ENCODE measurements at places on chromosomes 1 and 21. TPM values are rescaled to one million over a fixed set of nuclear protein-coding genes. Genes with fewer than 3 reads are reported as not detected.

- no peak overlapping the region for H3K4me3 ChIP-seq
- no peak for DNase-seq
- no peaks in the 10 kb centered on the region for H3K4me1 ChIP-seq
- H3K36me3 ChIP-seq = no peaks in the 10 kb centered on the region
- no peaks in the 10 kb centered on the region for H3K27me3 ChIP-seq
Measured at GRCh38 chr1:64087768-64088167, 115.7 kb upstream of the UBE2U start.

DNA sequence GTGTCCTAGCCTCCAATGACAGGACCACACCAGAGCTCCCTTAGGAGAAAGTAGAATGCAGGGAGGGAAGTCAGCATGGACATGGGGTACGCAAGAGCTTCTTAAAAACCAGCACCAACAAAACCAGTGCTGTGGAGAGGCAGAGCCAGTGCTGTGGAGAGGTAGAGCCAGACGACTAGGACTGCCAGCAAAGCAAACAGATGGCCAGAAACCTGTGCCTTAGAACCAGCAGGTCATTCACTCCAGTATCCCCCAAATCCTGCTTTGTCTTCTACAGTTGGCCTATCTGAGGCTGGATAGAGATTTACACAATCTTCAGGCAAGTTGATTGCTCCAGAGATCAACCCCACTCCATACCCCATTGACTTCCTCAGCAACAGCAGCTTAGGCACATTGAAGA, 459.9 kb upstream of the CAMK1G start:
- H3K4me1 ChIP-seq = no peaks in the 10 kb centered on the region
- DNase-seq = no peak
- no peaks in the 10 kb centered on the region for H3K36me3 ChIP-seq
- H3K4me3 ChIP-seq = no peak overlapping the region
- no peak overlapping the region for H3K27ac ChIP-seq

DNA sequence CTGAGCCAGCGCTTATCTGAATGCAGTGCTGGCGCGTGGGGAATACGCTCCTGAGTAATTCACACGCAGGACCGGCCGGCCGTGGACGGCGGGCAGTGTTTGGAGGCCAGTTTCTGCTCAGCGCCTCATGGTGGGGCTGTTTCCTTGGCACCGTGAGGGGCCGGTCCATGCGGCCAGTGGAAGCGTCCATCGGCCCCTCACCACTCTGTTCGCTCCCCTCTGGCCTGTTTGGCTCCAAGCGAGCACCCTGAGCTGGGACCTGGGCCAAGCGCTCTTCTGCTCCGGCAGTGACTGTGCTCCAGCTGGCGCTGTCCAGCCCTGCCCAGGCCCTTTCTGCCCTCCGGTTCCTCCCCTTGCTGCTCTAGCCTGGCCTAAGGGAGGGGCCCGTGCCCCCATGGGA, 16.3 kb upstream of the PLCH2 start:
- H3K4me3 ChIP-seq = no peak overlapping the region
- DNase-seq = no peak
- H3K27me3 ChIP-seq = no peaks in the 10 kb centered on the region
- H3K4me1 ChIP-seq = no peaks in the 10 kb centered on the region
- H3K36me3 ChIP-seq = no peaks in the 10 kb centered on the region
- H3K27ac ChIP-seq = no peak overlapping the region

GRCh38 chr21:42012763-42013329, 2.7 kb upstream of the ZBTB21 start:
- no peak overlapping the region for H3K4me3 ChIP-seq
- DNase-seq = no peak
- no peak overlapping the region for H3K27ac ChIP-seq
- H3K36me3 ChIP-seq = no peaks in the 10 kb centered on the region
- peaks cover 6% of the 10 kb centered on the region for H3K4me1 ChIP-seq
- no peaks in the 10 kb centered on the region for H3K27me3 ChIP-seq

DNA sequence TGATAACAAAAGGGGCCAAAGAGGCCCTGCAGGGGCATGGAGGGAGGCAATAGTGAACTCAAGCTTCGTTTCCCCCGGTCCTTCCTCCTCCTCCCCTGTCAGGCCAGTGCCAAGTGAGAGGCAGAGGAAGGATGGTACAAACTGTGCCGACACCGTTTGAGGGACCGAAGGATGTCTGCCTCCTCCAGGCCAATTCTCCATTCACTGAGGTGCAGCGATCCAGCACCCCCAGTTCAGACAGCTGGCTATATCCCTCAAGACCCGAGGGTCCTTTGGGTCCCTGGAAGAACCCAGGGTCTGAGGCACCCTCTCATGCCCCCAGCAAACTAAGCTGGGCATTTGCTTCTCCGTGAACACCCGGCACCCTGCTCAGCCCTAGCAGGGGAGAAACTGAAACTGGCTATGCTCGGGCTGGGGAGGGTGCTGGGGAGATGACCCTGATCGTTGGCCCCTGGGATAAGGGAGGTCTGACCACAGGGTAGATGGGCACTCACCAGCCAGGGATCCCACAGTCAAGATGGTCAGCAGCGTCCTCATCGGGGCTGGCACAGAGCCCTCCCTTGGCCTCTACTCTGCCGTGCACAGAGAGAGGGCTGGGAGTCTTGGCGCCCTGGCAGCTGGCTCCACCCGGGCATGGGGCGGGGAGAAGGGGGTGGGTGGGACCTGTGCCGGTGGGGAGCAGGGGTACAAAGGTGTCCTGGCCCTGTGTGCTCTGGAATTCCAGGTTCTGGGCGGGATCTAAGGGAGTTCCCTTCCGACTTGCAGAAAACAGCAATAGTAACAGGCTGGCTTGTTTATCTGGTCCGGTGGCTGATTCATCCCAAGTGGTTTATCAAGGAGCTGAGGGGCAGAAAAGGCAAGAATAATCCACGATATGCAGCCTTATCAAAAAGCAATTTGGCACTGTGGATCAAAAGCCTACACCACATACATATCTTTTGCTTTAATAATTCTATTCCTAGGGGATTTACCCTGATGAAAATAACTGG, at the start of gene IL22RA1:
TSS of gene IL22RA1 (minus strand) at position 595 of the 989 bp plus-strand sequence. CDS start at position 537, 58 bp downstream.
- H3K27me3 ChIP-seq = no peaks in the 10 kb centered on the region
- peaks cover 5% of the 10 kb centered on the region for H3K4me1 ChIP-seq
- H3K4me3 ChIP-seq = peak within 1 kb of the TSS; percentile 47
- peak; percentile 89 for DNase-seq
- peak within 1 kb of the TSS; percentile 78 for H3K27ac ChIP-seq

DNA sequence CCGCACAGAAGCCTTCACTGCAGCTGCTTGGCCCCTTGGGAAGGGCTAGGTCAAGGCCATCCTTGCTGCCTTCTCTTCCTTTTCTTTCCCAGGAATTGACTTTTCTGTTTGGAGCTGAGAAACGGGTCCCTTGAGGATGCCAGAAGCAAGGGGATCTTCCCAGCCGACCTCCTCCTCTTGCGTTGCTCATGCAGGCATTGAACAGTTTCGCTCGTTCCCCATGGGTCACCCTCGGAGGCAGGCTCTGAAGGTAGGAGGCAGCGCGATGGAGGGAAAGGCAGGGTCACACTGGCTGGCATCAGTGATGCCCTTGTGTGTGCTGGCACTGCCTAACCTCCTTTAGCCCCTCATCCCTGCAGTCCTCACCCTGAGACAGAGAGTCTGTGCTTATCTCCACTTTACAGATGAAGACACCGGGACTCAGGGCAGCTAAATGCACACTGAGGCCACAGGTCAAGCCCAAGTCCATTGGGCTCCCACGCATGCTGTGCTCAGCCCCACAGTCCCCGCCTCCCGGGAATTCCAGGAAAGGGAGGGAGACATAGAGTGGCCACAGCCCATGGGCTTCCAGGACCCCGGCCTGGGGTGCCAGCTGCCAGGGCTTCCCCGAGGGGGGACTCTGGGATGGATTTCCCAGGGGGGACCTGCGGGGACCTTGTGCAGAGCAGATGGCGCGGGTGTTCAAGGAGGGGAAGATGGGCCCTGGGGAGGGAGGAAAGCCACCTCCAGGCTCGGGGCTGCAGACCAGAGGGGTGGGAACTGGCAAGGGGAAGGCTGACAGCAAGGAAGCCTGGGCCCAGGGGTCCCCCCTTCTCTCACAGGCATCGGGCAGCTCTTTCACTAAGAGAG, 90.2 kb downstream of the SPSB1 start:
- no peak for DNase-seq
- no peaks in the 10 kb centered on the region for H3K36me3 ChIP-seq
- H3K27me3 ChIP-seq = no peaks in the 10 kb centered on the region
- no peak overlapping the region for H3K4me3 ChIP-seq

DNA sequence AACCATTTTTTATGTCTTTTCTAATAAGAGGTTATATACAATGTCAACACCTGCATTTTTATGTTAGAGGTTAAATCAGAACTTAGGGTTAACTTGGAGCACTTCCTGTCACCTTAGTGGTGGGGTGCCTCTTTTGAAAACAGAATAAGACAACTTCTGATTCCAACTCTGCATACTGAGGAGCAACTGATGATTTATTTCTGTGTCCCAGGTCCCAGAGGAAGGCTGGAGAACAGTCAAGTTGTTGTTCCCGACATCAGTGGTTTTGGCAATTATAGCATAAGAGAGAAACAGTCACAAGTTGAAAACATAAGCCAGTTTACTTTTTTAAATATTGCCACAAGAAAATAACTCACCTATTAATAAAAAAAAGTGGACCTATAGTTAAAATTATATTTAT, 871.0 kb upstream of the ADAMTS5 start:
- no peaks in the 10 kb centered on the region for H3K27me3 ChIP-seq
- H3K4me3 ChIP-seq = no peak overlapping the region
- H3K36me3 ChIP-seq = no peaks in the 10 kb centered on the region
- no peak overlapping the region for H3K27ac ChIP-seq
- no peak for DNase-seq

DNA sequence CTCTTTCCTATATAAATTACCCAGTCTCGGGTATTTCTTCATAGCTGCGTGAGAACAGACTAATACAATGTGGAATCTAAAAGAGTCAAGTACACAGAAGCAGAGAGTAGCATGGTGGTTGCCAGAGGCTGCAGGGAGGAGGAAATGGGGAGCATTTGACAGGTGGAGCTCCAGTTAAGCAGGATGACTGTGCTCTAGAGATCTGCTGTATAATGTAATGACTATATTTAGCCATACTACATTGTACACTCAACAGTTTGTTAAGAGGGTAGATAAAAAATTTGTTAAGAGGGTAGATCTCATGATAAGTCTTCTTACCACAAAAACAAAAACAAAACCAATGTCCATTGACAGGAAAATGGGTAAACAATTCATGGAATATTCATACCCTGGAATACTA, 82.1 kb downstream of the MT1HL1 start:
- H3K27ac ChIP-seq = no peak overlapping the region
- H3K27me3 ChIP-seq = no peaks in the 10 kb centered on the region
- no peaks in the 10 kb centered on the region for H3K4me1 ChIP-seq

- H3K4me3 ChIP-seq = no peak overlapping the region
- no peak overlapping the region for H3K27ac ChIP-seq
- no peaks in the 10 kb centered on the region for H3K4me1 ChIP-seq
- no peaks in the 10 kb centered on the region for H3K27me3 ChIP-seq
Measured at GRCh38 chr1:110102081-110102480, 10.2 kb upstream of the UBL4B start.

DNA sequence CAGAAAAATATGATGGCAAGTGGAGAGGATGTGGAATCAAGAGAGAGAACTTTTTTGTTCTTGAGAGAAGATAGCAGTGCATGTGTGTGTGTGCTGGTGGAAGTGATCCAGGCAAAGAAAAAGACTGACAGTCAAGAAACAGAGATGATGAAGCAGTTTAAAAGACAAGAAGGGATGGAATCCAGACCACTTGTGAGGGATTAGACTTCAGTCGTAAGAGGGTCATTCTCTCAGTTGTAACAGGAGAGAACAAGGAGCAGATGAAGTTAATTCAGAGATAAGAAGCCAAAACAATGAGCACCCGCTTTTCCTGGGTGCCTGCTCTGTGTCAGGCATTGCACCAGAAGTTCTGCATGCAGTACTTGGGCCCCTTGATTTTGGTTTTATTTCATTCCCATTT, 76.6 kb downstream of the RNF220 start:
- H3K36me3 ChIP-seq = no peaks in the 10 kb centered on the region
- no peaks in the 10 kb centered on the region for H3K27me3 ChIP-seq
- no peak overlapping the region for H3K27ac ChIP-seq
- H3K4me1 ChIP-seq = no peaks in the 10 kb centered on the region

GRCh38 chr1:91784191-91784590, 101.8 kb downstream of the TGFBR3 start:
- no peak overlapping the region for H3K27ac ChIP-seq
- no peaks in the 10 kb centered on the region for H3K36me3 ChIP-seq
- no peak for DNase-seq
- H3K27me3 ChIP-seq = no peaks in the 10 kb centered on the region

- no peaks in the 10 kb centered on the region for H3K27me3 ChIP-seq
- no peak for DNase-seq
- no peak overlapping the region for H3K4me3 ChIP-seq
- peaks cover 13% of the 10 kb centered on the region for H3K4me1 ChIP-seq
- no peaks in the 10 kb centered on the region for H3K36me3 ChIP-seq
Measured at GRCh38 chr1:162134646-162135045, 65.2 kb downstream of the NOS1AP start.

GRCh38 chr1:116449578-116449977, 76.5 kb downstream of the ATP1A1 start:
- no peak overlapping the region for H3K4me3 ChIP-seq
- no peaks in the 10 kb centered on the region for H3K27me3 ChIP-seq
- H3K36me3 ChIP-seq = no peaks in the 10 kb centered on the region
- no peak for DNase-seq

GRCh38 chr1:40305451-40305850, 11.6 kb downstream of the COL9A2 start:
- H3K27ac ChIP-seq = no peak overlapping the region
- no peak for DNase-seq
- H3K36me3 ChIP-seq = no peaks in the 10 kb centered on the region
- H3K4me1 ChIP-seq = no peaks in the 10 kb centered on the region
- no peaks in the 10 kb centered on the region for H3K27me3 ChIP-seq

DNA sequence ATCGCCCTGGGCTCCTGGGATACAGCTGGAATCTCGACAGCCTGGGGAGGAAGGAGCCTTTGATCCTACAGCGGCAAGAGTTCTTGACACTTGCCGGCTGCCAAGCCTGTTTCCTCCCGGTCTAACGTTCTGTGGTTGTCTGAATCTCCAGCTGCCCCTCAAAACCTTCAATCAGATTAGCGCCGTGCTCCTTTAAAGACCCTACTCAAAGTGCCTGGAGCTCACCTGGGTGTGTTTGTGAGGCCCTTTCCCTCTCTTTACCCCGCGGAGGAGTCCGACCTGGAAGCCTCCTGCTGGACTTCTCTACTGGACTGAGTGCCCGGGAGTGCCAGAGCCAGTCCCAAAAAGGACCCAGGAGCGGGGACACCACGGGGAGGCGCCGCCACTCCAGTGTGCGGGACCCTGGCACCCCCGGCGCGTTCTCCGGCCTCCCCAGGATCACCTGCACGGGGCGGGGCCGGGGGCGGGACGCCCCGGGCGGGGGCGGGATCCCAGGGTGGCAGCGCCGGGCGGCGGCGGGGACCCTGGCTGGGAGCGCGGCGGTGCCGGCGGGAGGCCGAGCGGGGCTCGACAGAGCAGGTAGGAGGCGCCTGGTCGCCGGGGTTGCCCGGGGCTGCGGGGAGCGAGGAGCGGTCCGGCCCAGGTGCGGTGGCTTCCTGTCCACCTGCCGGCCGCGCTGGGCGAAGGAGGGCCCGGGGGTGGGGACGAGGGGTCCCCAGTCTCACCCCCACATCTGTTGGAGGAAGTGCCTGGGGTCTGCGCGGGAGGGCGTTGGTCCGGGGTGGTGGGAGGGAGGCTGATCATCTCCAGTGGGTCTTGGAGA, at the start of gene NCMAP:
TSS of gene NCMAP (plus strand) at position 497 of the 823 bp plus-strand sequence. CDS start 39,344 bp downstream, outside the sequence.
- no peaks in the 10 kb centered on the region for H3K36me3 ChIP-seq
- no peaks in the 10 kb centered on the region for H3K27me3 ChIP-seq
- peak; percentile 87 for DNase-seq
- H3K4me1 ChIP-seq = peaks cover 3% of the 10 kb centered on the region
- peak within 1 kb of the TSS; percentile 71 for H3K27ac ChIP-seq

Gene C1orf87
- not detected for total RNA-seq

Gene TFAP2E
- 0.23 TPM for total RNA-seq

Gene PLA2G4A
- 5.7 TPM for total RNA-seq

Gene TNFRSF4
- total RNA-seq = 0.46 TPM

Gene SYNC
- 0.46 TPM for total RNA-seq

Gene AMY1A
- 0.58 TPM for total RNA-seq
